ENCODE measurements at places on chromosomes 1 and 21. TPM values are rescaled to one million over a fixed set of nuclear protein-coding genes. Genes with fewer than 3 reads are reported as not detected.

Gene ZC3H11A
- total RNA-seq, result 86.9 TPM

Gene LCE2C
- total RNA-seq, result not detected

Gene NECTIN4
- total RNA-seq, result 0.69 TPM

Gene GALE
- 66.5 TPM for total RNA-seq

Gene MASP2
- 0.15 TPM for total RNA-seq

Gene TMCC2
- 4.9 TPM for total RNA-seq

Gene POFUT2
- total RNA-seq, result 17.4 TPM

Gene SFN
- total RNA-seq, result not detected

Gene PLD5
- total RNA-seq, result not detected

Gene HSPA6
- 6.0 TPM for total RNA-seq

Data from melanocyte of skin (primary cell).